ENCODE measurements at places on chromosomes 5 and 9. TPM values are rescaled to one million over a fixed set of nuclear protein-coding genes. Genes with fewer than 3 reads are reported as not detected.

- no peak overlapping the region for H3K27ac ChIP-seq
- no peak for DNase-seq
- H3K36me3 ChIP-seq = peaks cover 82% of the 10 kb centered on the region
- H3K4me3 ChIP-seq = no peak overlapping the region
Observed at GRCh38 chr5:886716-887325, 5.8 kb downstream of the BRD9 start.

DNA sequence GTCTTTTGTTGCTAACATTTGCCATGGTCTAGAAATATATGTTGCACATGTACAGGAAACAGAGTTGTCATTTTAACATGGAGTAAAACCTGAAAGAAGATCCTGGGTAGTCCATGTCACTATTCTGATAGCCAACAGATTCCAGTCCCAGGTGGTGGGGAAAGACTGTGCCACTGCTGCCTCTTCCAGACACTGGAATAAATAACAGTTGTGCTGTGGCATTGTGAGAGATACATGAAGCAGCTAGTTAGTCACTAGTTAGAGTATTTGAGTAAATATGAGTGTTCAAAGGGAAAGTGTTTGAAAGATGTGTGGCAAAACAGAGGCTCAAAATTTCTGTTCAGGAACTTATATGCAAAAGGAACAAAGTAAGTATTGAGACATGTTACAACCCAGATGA lies 1408.3 kb downstream of the EFNA5 start:
- no peak for DNase-seq
- no peaks in the 10 kb centered on the region for H3K4me1 ChIP-seq
- no peak overlapping the region for H3K27ac ChIP-seq
- H3K36me3 ChIP-seq = no peaks in the 10 kb centered on the region
- H3K27me3 ChIP-seq = no peaks in the 10 kb centered on the region
- no peak overlapping the region for H3K4me3 ChIP-seq

TEK gene
- 16.7 TPM for total RNA-seq

SLC36A2 gene
- total RNA-seq = not detected

DNA sequence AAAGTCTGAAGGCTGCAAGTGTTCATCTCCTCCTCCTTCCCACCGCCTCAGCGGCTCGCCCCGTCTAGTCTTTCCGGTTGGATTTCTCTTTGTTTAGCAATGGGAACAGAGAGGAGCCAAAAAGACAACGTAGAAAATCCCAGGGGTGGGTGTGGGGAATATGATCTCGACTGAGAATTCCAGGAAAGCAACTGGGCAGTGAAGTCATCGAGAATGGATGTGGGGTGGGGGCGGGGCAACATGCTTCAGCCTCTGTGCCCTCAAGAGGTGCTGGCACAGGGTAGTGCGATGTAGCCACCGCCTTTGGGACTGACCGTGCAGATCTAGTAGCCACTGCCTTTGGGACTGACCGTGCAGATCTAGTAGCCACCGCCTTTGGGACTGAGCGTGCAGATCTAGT lies 12.9 kb downstream of the MSX2 start:
- peaks cover 21% of the 10 kb centered on the region for H3K27me3 ChIP-seq
- peaks cover 10% of the 10 kb centered on the region for H3K4me1 ChIP-seq
- no peaks in the 10 kb centered on the region for H3K36me3 ChIP-seq
- no peak overlapping the region for H3K4me3 ChIP-seq
- no peak for DNase-seq

GRCh38 chr9:84586662-84587061 lies 82.9 kb upstream of the NTRK2 start:
- no peak overlapping the region for H3K4me3 ChIP-seq
- no peak for DNase-seq
- H3K27me3 ChIP-seq = no peaks in the 10 kb centered on the region
- H3K4me1 ChIP-seq = no peaks in the 10 kb centered on the region
- no peak overlapping the region for H3K27ac ChIP-seq

DNA sequence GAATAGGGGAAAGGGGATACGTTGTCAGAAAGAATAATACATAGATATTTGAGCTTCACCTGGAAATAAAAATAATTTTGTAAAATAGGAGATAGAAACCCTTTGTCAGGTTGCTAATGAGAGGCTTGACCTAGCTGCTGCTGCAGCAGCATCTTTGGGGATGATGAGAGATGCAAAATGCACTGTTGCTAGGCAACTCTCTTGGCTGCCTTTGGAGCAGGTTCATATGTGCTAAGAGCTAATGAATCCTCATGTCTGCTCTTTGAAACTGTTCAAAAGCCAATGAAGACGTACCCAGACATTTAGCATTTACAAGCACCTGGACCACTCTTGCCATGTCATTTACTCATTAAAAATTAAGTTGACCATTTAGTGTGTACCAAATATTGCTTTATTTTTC lies 121.7 kb downstream of the FOCAD start:
- H3K4me1 ChIP-seq = no peaks in the 10 kb centered on the region
- H3K27me3 ChIP-seq = no peaks in the 10 kb centered on the region
- H3K27ac ChIP-seq = no peak overlapping the region
- H3K4me3 ChIP-seq = no peak overlapping the region
- H3K36me3 ChIP-seq = no peaks in the 10 kb centered on the region
- no peak for DNase-seq

DNA sequence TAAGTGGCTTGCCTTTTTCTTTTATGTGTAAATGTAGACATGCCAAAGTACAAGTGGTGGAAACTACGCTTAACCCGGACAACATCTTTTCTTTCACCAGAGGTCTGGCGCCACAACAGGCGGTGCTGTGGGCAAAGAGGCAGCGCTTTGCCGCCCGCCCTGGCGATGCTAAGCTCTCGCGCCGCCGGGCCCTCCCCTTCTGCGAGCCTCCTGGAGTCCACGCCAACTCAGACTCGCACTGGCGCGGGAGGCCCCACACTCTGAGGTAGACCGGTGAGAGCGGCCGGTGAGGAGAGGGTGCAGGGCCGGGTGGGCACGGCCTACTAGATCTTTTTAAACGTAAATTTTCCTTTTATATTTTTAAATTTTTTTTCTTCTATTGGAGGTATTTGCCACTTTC lies 2253.1 kb upstream of the C9orf72 start:
- H3K4me1 ChIP-seq = no peaks in the 10 kb centered on the region
- H3K4me3 ChIP-seq = no peak overlapping the region
- H3K27me3 ChIP-seq = no peaks in the 10 kb centered on the region
- DNase-seq = no peak
- H3K36me3 ChIP-seq = no peaks in the 10 kb centered on the region
- no peak overlapping the region for H3K27ac ChIP-seq

All from right atrium auricular region (tissue), 2 donors.